CD4-positive, alpha-beta T cell (primary cell): ENCODE measurements at places on chromosomes 5 and 9.
A peak's percentile ranks its signal among the peaks of the same experiment; 100 is the strongest.

GRCh38 chr5:96253140-96253539 is 179.9 kb downstream of the PCSK1 start:
- DNase-seq = no peak
- no peak overlapping the region for H3K4me3 ChIP-seq
- H3K36me3 ChIP-seq = no peaks in the 10 kb centered on the region
- H3K27ac ChIP-seq = no peak overlapping the region
- H3K27me3 ChIP-seq = no peaks in the 10 kb centered on the region
- no peaks in the 10 kb centered on the region for H3K4me1 ChIP-seq

GRCh38 chr5:14762549-14763216 is 98.2 kb downstream of the OTULIN start:
- no peak overlapping the region for H3K4me3 ChIP-seq
- no peaks in the 10 kb centered on the region for H3K4me1 ChIP-seq
- no peaks in the 10 kb centered on the region for H3K27me3 ChIP-seq
- DNase-seq = no peak
- H3K27ac ChIP-seq = no peak overlapping the region
- peaks cover 11% of the 10 kb centered on the region for H3K36me3 ChIP-seq

- DNase-seq = no peak
- H3K4me3 ChIP-seq = no peak overlapping the region
- no peaks in the 10 kb centered on the region for H3K36me3 ChIP-seq
- H3K27ac ChIP-seq = no peak overlapping the region
- no peaks in the 10 kb centered on the region for H3K27me3 ChIP-seq
These were observed 41.3 kb upstream of the TESK1 start for GRCh38 chr9:35563791-35564197.

- no peaks in the 10 kb centered on the region for H3K4me1 ChIP-seq
- no peaks in the 10 kb centered on the region for H3K36me3 ChIP-seq
- DNase-seq = no peak
- H3K27ac ChIP-seq = no peak overlapping the region
- peaks cover 4% of the 10 kb centered on the region for H3K27me3 ChIP-seq
- H3K4me3 ChIP-seq = no peak overlapping the region
These were observed 106.5 kb upstream of the EGFLAM start for GRCh38 chr5:38151878-38152277.

GRCh38 chr5:33675958-33676464 is 215.8 kb downstream of the ADAMTS12 start:
- no peak overlapping the region for H3K4me3 ChIP-seq
- no peaks in the 10 kb centered on the region for H3K4me1 ChIP-seq
- no peak overlapping the region for H3K27ac ChIP-seq
- no peak for DNase-seq
- no peaks in the 10 kb centered on the region for H3K36me3 ChIP-seq

- H3K4me1 ChIP-seq = no peaks in the 10 kb centered on the region
- peaks cover 12% of the 10 kb centered on the region for H3K36me3 ChIP-seq
- H3K27me3 ChIP-seq = no peaks in the 10 kb centered on the region
These were observed 11.7 kb upstream of the IFNA5 start for GRCh38 chr9:21316860-21317259.

GRCh38 chr9:98396656-98397055 is 141.2 kb upstream of the TBC1D2 start:
- no peaks in the 10 kb centered on the region for H3K36me3 ChIP-seq
- no peak for DNase-seq
- H3K27me3 ChIP-seq = no peaks in the 10 kb centered on the region
- no peak overlapping the region for H3K4me3 ChIP-seq
- H3K27ac ChIP-seq = no peak overlapping the region

GRCh38 chr9:127598839-127599549 is 13.1 kb upstream of the STXBP1 start:
- no peak for DNase-seq
- peaks cover 3% of the 10 kb centered on the region for H3K27me3 ChIP-seq
- no peaks in the 10 kb centered on the region for H3K36me3 ChIP-seq
- no peak overlapping the region for H3K4me3 ChIP-seq

DNA sequence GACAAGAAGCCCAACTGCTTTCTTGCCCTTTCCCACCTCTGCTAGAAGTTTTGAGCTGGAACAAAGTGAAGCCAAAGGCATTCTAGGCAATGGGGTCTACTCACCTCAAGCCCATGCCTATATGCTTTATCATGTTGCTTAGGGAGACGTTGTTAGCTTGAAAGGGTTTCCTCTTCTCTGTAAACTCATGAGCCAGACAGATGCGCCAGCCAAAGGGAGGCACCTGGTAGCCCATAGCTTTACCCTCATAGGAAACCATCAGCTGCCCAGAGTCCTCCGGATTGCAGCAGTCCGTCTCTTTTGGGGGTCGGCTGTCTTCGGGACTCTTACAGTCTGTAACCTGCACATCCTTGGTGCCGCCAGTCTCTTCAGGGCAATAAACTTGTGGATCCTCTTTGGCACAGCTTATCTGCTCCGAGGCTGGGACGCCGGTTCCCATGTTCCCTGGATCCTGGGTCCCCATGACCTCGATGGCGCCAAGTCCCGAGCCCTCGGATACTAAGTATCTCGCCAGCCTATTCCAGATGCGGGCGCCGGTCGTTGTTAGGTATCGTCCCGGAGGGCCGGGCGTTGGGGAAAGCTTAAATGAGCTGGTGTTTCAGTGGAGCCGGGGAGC is 678 bp downstream of the GBA2 start:
- no peak for DNase-seq
- H3K36me3 ChIP-seq = peaks cover 46% of the 10 kb centered on the region
- H3K4me3 ChIP-seq = peak overlapping the region; percentile 98
- H3K27ac ChIP-seq = peak overlapping the region; percentile 60
- no peaks in the 10 kb centered on the region for H3K27me3 ChIP-seq

GRCh38 chr5:23684103-23684502 is 176.7 kb downstream of the PRDM9 start:
- no peak for DNase-seq
- no peaks in the 10 kb centered on the region for H3K27me3 ChIP-seq

DNA sequence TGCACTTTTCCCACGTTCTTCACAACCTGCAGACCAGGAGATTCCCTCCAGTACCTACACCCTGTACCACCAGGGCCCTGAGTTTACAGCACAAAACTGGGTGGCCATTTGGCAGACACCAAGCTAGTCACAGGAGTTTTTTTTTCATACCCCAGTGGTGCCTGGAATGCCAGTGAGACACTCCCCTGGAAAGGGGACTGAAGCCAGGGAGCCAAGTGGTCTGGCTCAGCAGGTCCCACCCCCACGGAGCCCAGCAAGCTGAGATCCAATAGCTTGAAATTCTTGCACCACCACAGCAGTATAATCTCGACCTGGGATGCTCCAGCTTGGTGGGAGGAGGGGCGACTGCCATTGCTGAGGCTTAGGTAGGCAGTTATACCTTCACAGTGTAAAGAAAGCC is 26.3 kb upstream of the SMC5 start:
- DNase-seq = no peak
- no peak overlapping the region for H3K27ac ChIP-seq
- H3K4me1 ChIP-seq = no peaks in the 10 kb centered on the region

DNA sequence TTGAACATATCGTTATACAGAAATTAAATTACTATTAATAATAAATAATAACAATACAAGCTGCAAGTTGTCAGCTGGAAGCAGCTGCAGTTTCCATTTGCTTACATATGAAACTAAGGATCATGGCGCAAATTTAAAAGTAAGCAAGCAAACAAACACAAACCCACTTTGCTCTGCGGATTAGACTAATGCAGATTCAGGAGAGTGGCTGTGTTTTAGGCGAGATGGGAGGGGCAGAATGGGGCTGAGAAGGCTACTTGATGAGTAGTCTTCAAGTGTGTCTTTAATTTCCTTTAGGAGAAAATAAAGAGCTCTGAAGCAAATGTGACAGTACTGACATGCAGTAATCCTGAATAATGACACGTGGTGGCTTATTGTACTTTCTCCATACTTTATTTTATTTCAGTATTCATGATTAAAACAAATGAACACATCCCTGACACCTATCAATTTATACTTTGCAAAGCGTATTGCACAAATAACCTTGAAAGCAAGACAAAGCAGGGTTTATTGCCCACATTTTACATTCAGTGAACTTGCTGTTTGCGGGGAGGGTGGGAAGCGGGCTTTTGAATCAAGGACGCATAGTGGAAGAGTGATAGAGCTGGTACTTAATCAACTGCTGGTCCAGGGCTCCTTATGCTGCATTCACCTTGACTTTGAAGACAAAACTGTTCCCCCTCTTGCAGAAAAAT is 221.4 kb upstream of the TRIM32 start:
- H3K4me1 ChIP-seq = no peaks in the 10 kb centered on the region
- no peaks in the 10 kb centered on the region for H3K36me3 ChIP-seq
- no peak for DNase-seq
- no peaks in the 10 kb centered on the region for H3K27me3 ChIP-seq
- H3K4me3 ChIP-seq = no peak overlapping the region

DNA sequence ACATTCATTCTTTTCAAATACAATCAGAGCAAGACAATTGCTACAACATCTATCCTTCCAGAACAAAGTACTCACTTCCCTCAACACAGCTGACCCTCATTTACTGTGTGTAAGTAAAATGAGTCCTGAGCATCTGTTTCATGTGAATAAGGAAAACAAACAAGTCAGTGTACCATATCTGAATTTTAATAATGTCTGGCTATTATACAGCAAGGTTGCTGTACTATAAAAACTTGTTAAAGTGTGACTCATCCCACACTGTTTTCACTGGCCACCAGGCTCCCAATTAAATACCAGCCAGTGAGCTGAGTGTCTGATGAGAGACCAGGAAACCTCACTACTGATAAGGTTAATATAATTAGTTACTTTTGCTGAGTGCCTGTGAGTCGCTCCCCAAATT is 339.8 kb downstream of the AGTPBP1 start:
- no peaks in the 10 kb centered on the region for H3K4me1 ChIP-seq
- no peaks in the 10 kb centered on the region for H3K36me3 ChIP-seq
- H3K27me3 ChIP-seq = no peaks in the 10 kb centered on the region
- H3K27ac ChIP-seq = no peak overlapping the region

DNA sequence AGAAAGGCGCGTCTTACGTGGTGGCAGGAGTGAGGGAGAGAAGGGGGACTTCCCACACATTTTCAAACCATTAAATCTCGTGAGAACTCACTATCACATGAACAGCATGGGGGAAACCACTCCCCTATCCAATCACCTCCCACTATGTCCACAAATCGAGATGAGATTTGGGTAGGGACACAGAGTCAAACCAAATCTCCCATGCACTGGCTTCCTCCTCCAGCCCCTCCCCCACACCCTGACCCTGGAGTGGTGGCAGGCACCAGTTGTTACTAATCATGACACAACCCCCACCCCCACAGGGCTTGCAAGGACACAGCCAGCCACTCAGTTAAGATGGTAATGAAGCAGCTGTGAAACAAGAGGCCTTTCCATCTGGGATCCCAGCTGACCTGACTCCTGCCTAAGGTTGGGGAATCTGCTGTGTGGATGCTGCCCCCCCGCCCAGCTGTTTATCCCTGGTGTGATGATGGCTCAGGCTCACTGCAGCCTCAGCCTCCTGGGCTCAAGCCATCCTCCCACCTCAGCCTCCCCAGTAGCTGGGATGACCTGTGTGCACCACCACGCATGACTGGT is 57.1 kb upstream of the FUBP3 start:
- no peak overlapping the region for H3K4me3 ChIP-seq
- H3K4me1 ChIP-seq = no peaks in the 10 kb centered on the region
- H3K36me3 ChIP-seq = no peaks in the 10 kb centered on the region
- DNase-seq = no peak
- H3K27me3 ChIP-seq = no peaks in the 10 kb centered on the region
- no peak overlapping the region for H3K27ac ChIP-seq

GRCh38 chr9:74645007-74645639 is 148.0 kb downstream of the RORB start:
- H3K4me1 ChIP-seq = no peaks in the 10 kb centered on the region
- H3K27ac ChIP-seq = no peak overlapping the region
- H3K27me3 ChIP-seq = peaks cover 2% of the 10 kb centered on the region
- no peaks in the 10 kb centered on the region for H3K36me3 ChIP-seq

DNA sequence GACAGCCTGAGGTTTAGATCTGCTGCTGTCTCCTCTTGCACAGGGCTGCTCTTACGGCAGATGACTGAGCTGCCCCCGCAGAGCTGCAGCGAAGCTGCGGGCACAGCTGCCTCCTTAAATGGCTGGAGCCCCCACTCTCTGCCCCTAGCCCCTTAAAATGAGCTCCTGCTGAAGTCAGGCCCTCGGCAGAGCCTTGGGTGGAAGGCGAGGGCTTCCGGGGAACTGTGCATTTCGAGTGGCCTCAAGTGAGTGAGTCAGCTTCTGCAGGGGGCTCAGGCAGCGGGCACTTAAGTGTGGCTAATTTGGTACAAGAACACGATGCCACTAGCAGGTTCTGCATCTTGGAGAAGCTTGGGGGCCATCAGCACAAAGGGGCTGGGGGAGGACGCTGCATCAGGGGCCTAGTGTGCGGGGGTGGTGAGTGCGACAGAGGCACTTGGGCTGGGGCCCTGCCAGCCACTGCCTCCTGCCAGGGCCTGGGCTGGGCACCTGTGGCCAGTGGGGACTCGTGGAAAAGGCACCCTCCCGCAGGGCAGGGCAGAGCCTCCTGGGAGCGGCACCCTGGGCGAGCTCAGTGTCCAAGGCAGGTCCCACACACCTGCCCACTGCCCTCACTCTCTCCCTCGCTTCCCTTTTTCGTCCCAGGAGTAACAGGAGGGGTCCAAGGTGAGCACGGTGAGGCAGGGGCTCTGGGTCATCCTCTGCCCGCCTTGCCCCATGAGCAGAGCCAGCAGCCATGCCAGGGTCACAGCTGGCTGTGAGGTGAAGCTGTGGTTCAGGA is 28.8 kb upstream of the RNU6ATAC start:
- H3K27ac ChIP-seq = no peak overlapping the region
- DNase-seq = no peak
- H3K27me3 ChIP-seq = no peaks in the 10 kb centered on the region
- H3K4me3 ChIP-seq = no peak overlapping the region
- H3K4me1 ChIP-seq = peaks cover 25% of the 10 kb centered on the region

DNA sequence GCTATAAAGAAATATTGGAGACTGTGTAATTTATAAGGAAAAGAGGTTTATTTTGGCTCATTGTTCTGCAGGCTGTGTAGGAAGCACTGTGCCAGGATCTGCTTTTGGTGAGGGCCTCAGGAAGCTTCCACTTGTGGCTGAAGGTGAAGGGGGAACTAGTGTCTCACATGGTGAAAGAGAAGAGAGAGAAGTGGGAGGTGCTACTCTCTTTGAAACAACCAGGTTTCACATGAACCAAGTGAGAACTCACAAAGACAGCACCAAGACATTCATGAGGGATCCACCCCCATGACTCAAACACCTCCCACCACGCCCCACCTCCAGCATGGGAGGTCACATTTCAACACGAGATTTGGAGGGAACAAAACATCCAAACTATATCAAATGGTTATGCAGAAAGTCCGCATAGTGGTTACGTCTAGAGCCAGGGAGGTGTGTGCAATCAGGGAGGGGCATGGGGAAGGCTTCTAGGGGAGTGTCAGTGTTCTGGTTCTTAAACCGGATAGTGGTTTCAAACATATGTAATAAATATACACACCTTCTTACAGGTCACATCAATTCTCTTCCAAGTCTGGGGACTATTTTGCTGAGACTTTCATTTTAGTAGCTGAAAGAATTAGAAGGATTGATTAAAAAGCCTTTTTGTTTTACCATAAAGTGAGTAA is 113.0 kb downstream of the TRIO start:
- H3K27ac ChIP-seq = no peak overlapping the region
- H3K36me3 ChIP-seq = no peaks in the 10 kb centered on the region
- H3K4me3 ChIP-seq = no peak overlapping the region
- DNase-seq = no peak
- no peaks in the 10 kb centered on the region for H3K27me3 ChIP-seq
- H3K4me1 ChIP-seq = no peaks in the 10 kb centered on the region
